Mesendoderm (in vitro differentiated cells): ENCODE measurements at places on chromosomes 1 and 21.

GRCh38 chr1:203289982-203290260, 15.4 kb upstream of the BTG2 start:
- peaks cover 11% of the 10 kb centered on the region for H3K4me1 ChIP-seq
- no peaks in the 10 kb centered on the region for H3K27me3 ChIP-seq
- no peak overlapping the region for H3K4me3 ChIP-seq
- no peak for DNase-seq
- H3K27ac ChIP-seq: no peak overlapping the region

- peaks cover 3% of the 10 kb centered on the region for H3K36me3 ChIP-seq
- H3K27ac ChIP-seq: no peak overlapping the region
- no peak overlapping the region for H3K4me3 ChIP-seq
- no peaks in the 10 kb centered on the region for H3K4me1 ChIP-seq
- no peaks in the 10 kb centered on the region for H3K27me3 ChIP-seq
- peak; percentile 13 for DNase-seq
These were observed 33.7 kb downstream of the PSEN2 start for GRCh38 chr1:226903819-226904716.

DNA sequence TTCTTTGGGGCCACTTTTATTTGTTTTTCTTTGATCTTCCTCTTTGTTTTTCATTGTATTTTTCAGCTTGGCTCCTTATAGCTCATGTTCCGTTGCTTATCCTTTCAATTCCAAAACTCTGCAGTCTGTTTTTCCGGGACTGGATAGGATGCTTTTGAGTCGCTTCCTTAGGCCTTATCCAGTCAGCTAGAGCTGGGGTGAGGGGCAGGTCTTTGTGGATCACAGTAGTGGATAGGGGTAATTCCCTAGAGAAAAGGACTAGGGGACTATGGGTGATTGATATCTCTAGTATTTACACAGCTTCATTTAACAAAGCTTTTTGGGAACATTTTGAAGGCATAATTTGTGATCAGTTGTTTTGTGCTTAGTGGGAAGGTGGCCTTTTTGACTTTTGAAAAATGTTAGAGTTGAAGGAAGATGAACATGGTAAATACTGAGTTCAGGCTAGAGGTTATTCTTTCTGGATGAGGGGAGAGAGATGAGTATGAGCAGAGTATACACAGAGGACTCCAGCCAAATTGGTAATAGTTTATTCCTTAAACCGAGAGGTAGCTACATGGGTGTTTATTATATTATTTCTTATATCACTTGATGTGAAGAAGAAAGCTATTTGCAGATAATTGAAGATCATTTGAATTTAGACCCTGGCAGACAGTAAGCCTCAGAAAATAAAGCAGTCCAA, 22.5 kb downstream of the CEP350 start:
- H3K4me1 ChIP-seq: peaks cover 3% of the 10 kb centered on the region
- no peaks in the 10 kb centered on the region for H3K36me3 ChIP-seq
- no peak overlapping the region for H3K27ac ChIP-seq

DNA sequence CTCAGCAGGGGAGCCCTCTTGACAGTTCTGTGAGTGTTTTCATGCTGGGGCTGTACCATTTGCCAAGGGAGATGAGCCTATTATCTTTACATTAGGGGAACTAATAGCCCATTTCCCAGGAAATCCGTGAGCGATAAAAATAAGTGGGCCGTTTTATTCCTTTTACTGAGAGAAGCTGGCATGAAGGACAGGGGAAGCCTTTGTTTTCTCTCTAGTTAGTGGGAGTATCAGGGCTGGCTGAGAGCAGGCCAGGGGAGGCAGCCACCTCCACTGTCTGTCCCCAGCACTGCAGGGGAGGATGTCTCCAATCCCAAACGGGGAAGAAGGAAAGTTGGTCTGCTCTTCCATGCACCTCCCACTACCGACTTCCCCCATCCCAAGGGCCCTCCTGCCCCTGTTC, 2.5 kb downstream of the UBL4B start:
- H3K36me3 ChIP-seq: no peaks in the 10 kb centered on the region
- H3K4me3 ChIP-seq: no peak overlapping the region
- DNase-seq: no peak
- no peak overlapping the region for H3K27ac ChIP-seq
- no peaks in the 10 kb centered on the region for H3K4me1 ChIP-seq

- H3K27me3 ChIP-seq: no peaks in the 10 kb centered on the region
- DNase-seq: peak; percentile 67
- no peaks in the 10 kb centered on the region for H3K36me3 ChIP-seq
- H3K4me1 ChIP-seq: peaks cover 3% of the 10 kb centered on the region
These were observed 77.8 kb downstream of the ALPL start for GRCh38 chr1:21586846-21587601.

- no peaks in the 10 kb centered on the region for H3K27me3 ChIP-seq
- H3K27ac ChIP-seq: no peak overlapping the region
- H3K4me3 ChIP-seq: no peak overlapping the region
- no peaks in the 10 kb centered on the region for H3K4me1 ChIP-seq
These were observed 677 bp upstream of the HSD11B1 start for GRCh38 chr1:209703834-209704504.

DNA sequence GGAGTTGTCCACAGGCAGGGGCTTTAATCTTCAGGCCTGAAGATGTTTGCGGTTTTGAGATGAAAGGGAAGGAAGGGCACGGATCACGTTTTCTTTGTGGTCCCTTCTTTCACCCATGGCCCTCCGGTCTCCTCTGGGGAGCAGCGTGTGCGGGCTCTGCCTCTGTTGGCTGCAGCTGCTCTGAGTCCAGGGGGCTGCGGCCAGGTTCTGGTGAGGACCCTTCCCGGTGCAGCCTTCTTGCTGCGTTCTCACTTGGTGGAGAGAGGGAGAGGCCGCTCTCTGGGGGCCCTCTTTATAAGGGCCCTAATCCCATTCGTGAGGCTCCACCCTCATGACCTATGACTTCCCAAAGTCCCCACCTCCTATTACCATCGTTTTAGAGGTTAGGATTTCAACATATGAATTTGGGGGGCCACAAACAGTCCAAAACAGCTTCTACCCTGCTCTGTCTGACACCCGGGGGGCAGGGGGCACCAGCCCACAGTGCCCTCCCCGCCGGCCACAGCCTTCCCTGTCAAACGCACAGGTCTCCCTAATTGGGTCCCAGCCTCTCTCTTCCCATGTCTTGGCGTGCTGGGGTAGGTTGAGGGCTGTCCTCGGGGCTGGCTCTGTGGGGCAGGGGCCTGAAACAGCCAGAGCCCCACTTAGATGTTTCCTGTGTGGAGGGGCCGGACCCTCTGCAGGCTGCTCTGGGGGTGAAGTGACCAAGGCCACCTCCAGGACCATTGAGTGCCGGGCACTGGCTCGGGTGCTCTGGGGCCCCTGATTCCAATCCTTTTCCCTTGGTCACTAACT, 100.1 kb upstream of the C1orf174 start:
- no peak for DNase-seq
- no peak overlapping the region for H3K27ac ChIP-seq
- H3K4me1 ChIP-seq: no peaks in the 10 kb centered on the region

- H3K36me3 ChIP-seq: no peaks in the 10 kb centered on the region
- peak; percentile 94 for DNase-seq
- H3K4me3 ChIP-seq: no peak overlapping the region
- peak overlapping the region; percentile 51 for H3K27ac ChIP-seq
These were observed 42.3 kb downstream of the STYXL2 start for GRCh38 chr1:167136191-167136614.

DNA sequence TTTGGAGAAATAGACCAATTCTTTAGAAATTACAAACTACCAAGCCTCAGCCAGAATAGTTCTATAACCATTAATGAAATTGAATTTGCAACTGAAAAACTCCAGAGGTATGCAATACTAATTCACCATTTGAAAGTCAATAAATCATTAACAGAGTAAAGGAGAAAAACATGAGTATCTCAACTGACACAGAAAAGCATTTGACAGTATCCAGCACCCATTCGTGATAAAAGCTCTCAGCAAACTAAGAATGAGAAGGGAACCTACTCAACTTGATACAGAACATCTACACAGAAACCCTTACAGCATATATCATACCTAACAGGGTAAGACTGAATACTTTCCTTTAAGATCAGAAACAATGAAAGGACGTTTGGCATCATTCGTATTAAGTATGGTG, 54.3 kb downstream of the ST6GALNAC5 start:
- H3K4me1 ChIP-seq: peaks cover 5% of the 10 kb centered on the region
- no peaks in the 10 kb centered on the region for H3K36me3 ChIP-seq
- no peak overlapping the region for H3K4me3 ChIP-seq
- no peak for DNase-seq

DNA sequence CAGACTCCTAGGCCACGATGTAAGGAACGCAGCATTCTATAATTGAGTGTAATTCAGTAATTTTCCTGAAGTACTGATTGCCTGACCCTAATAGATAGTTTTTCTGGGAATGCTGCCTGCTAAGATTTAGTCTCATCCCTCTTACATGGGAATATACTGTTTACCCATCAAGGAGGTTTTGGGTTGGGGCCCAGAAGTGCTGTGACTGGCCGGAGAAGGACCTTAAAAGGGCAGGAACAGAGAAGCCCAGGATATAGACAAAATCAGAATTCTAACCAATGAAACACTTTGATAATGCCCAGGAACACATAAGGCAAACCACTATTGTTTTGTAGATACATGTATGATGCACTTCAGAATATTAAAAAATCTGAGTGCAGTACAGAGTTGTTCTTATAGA, 111.6 kb downstream of the RGS2 start:
- DNase-seq: no peak
- no peaks in the 10 kb centered on the region for H3K27me3 ChIP-seq
- H3K36me3 ChIP-seq: no peaks in the 10 kb centered on the region
- no peak overlapping the region for H3K27ac ChIP-seq
- H3K4me3 ChIP-seq: no peak overlapping the region

DNA sequence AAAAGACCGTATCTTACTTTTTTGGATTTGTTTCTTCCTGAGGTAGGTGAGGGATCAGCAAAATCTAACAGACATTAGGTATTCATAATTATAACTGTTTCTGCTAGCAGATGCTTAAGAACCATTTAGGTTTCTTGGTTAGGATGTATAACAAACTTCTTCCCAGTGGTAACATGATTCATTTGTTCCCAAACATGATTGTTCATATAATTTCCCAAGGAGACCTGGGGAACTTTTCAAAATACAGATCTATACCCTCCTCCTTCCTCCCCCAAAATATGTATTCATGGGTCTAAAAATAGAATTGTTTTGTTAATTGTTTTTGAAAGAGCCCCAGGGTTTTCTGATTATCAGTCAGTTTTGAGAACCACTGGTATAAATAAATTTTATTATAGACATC, 228.2 kb downstream of the COP1 start:
- no peak overlapping the region for H3K4me3 ChIP-seq
- no peak for DNase-seq
- H3K4me1 ChIP-seq: no peaks in the 10 kb centered on the region
- no peak overlapping the region for H3K27ac ChIP-seq

DNA sequence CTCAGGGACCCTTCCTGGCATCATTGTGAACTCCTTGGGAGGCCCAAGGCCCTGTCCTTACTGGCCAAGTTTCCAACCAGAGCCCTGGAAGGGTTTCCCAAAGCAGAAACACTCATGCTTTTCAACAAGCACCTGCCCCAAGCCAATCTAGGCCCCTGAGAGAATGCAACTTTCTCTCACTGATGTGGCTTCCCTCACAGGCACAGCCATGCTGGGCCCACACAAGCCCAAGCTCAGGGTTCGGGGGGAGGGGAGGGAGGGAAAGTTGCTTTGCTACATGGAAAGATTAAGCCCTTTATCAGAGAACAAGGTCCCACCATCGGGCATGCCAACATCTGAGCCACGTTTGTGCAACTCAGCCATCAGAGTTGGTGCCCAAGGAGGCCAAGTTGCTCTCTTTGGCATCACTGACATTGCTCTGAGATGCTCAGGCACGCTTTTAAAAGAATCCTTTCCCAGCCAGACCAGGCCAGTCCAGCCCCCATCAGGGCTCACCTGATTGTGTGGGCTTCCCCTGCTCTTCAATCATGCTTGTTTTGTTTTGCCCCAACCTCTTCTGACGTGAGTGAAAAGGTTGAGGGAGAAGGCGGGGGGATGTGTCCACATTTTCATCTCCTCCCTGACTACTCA, 43.5 kb downstream of the RIMS3 start:
- H3K4me1 ChIP-seq: no peaks in the 10 kb centered on the region
- no peaks in the 10 kb centered on the region for H3K36me3 ChIP-seq
- H3K27ac ChIP-seq: no peak overlapping the region
- DNase-seq: no peak
- H3K27me3 ChIP-seq: no peaks in the 10 kb centered on the region

- no peak for DNase-seq
- no peaks in the 10 kb centered on the region for H3K27me3 ChIP-seq
- H3K27ac ChIP-seq: no peak overlapping the region
- H3K36me3 ChIP-seq: no peaks in the 10 kb centered on the region
- no peak overlapping the region for H3K4me3 ChIP-seq
These were observed 19.0 kb upstream of the DOCK7 start for GRCh38 chr1:62706985-62707743.

DNA sequence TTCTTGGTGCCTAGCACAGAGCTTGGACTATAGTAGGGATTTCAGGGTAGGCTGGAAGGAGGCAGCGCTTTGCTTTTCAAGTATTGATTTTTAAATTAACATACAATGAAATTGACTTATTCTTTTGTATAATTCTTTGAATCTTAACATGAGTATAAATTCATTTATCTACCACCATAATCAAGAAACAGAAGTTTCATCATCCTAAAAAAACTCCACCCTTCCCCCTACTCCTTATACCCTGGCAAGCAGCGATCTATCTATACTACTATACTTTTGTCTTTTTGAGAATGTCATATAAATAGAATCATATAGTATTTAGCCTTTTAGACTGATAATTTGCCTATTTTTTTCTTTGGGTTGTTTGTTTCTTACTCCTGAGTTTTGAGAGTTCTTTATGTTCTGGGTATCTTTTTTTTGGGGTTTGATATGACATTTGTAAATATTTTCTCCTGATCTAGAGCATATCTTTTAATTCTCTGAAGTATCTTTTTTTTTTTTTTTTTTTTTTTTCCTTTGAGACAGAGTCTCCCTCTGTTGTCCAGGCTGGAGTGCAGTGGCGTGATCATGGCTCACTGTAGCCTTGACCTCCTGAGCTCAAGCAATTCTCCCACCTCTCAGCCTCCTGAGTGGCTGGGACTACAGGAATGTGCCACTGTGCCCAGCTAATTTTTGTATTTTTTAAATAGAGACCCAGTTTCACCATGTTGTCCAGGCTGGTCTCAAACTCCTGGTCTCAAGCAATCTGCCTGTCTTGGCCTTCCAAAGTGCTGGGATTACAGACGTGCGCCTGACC, 6.4 kb downstream of the RPS6KC1 start:
- no peaks in the 10 kb centered on the region for H3K36me3 ChIP-seq
- H3K4me3 ChIP-seq: no peak overlapping the region
- no peaks in the 10 kb centered on the region for H3K4me1 ChIP-seq
